ENCODE measurements at places on chromosomes 12 and 14. TPM values are rescaled to one million over a fixed set of nuclear protein-coding genes. Genes with fewer than 3 reads are reported as not detected.
A peak's percentile ranks its signal among the peaks of the same experiment; 100 is the strongest.

DNA sequence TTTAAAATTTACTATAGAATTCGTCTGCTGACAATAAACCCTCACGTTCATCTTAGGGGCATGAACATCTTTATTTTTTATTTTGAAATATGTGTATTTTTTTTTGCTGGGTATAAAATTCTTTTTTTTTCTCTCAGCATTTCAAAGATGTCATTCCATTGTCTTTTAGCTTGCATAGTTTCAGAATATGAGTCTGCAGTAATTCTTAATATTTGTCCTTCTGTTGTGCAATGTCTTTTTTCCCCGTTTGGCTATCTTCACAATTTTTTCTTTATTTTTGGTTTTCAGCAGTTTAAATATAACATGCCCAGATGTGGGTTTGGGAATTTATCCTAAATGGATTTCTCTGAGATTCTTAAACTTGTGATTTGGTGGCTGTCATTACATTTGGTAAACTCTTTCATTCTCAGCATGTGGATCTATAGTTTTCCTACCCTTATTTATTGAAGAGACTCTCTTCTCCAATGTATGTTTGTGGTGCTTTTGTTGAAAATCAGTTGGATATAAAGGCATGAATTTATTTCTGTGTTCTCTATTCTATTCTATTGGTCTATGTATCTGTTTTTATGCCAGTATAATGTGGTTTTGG lies 37.8 kb upstream of the PLBD1 start:
- no peak for DNase-seq
- H3K27ac ChIP-seq: no peak overlapping the region
- no peaks in the 10 kb centered on the region for H3K4me1 ChIP-seq

- no peaks in the 10 kb centered on the region for H3K4me1 ChIP-seq
- H3K27ac ChIP-seq: no peak overlapping the region
- no peak overlapping the region for H3K4me3 ChIP-seq
- no peaks in the 10 kb centered on the region for H3K36me3 ChIP-seq
- peak; percentile 89 for DNase-seq
These were observed 30.2 kb downstream of the PEX5 start for GRCh38 chr12:7219599-7220243.

GRCh38 chr12:19432309-19433170 lies 6.8 kb upstream of the AEBP2 start:
- no peak overlapping the region for H3K27ac ChIP-seq
- no peaks in the 10 kb centered on the region for H3K36me3 ChIP-seq
- no peak for DNase-seq
- no peaks in the 10 kb centered on the region for H3K4me1 ChIP-seq
- H3K27me3 ChIP-seq: no peaks in the 10 kb centered on the region
- no peak overlapping the region for H3K4me3 ChIP-seq

DNA sequence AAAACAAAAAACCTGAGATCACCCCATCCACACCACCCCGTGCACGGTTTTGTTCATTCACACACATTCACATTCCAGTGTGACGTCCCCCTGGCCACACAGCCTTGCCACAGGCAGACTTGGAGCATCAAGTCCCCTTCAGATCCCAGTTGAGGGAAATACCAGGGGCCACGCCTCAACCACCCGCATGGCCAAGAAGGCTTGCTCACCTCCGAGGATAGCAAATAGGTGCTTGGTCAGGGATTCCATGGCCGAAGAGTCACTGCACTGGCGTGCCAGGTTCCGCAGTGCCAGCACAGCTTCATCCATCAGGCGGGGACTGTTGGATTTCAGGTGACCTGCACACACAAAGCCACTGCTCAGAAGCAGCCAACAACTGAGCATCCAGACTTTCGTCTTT lies 19.0 kb downstream of the GCN1 start:
- no peak for DNase-seq
- H3K27ac ChIP-seq: no peak overlapping the region
- no peaks in the 10 kb centered on the region for H3K27me3 ChIP-seq
- H3K4me1 ChIP-seq: no peaks in the 10 kb centered on the region
- H3K4me3 ChIP-seq: no peak overlapping the region

DNA sequence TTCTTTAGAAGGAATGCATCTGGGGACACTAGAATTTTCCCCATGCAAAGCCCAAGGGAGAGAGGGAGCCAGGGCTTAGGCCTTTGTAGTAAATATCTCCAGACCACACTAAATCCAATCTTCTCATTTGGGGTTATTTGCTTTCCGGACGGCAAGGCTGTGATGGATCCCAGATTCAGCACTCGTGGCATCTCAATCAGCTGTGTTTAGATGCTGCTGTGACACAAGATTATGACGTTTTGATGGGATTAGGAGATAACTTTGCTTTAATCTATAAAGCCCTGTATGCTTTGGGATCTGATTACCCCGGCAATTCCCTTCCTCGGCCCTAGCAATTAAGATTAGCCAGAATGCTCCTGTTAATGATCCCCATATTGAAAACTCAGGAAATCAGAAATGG lies 686.7 kb upstream of the TBX3 start:
- no peaks in the 10 kb centered on the region for H3K36me3 ChIP-seq
- H3K4me1 ChIP-seq: peaks cover 7% of the 10 kb centered on the region
- H3K27ac ChIP-seq: no peak overlapping the region
- DNase-seq: no peak
- no peak overlapping the region for H3K4me3 ChIP-seq

- H3K27me3 ChIP-seq: peaks cover 38% of the 10 kb centered on the region
- H3K4me1 ChIP-seq: no peaks in the 10 kb centered on the region
- no peaks in the 10 kb centered on the region for H3K36me3 ChIP-seq
- DNase-seq: peak; percentile 55
These were observed at the start of gene C12orf42 for GRCh38 chr12:103495469-103496456. Gene C12orf42, minus strand, starts transcription at chr12:103495968. Its CDS starts 17,542 bp downstream, at chr12:103478426.

- DNase-seq: no peak
- H3K4me3 ChIP-seq: no peak overlapping the region
- H3K4me1 ChIP-seq: no peaks in the 10 kb centered on the region
- H3K27ac ChIP-seq: no peak overlapping the region
These were observed 16.5 kb downstream of the SIX1 start for GRCh38 chr14:60632777-60633176.

DNA sequence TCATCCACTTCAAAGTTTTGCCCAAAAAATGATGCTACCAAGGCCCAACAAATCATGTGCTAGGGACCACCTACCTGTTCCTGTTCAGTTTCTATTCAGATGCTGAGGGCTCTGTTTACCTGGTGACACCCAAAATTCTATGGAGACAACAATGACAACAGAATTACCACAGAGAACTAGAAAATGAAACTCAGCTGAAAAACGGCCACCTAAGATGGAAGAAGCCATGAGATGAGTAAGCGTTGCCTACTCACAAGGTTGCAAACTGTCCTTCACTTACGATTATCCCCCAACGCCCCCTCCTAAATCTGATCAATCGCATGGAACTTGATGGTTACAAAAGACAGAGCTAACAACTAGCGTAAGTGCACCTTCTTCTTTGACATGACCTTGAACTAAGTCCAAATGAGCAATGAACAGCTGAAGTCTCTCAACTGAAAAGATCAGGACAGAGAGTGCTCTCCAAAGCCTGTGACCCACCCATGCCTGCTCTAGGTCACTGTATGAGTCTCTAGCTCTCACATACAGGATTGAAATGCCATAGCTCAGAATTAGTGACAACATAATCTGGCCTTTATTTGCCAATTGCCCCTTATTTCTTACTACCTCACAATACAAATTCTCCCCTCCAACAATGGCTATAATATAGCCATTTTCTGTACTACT lies at the start of gene RNASE11:
RNASE11 (minus strand) TSS at position 513 of the 666 bp plus-strand sequence.
- H3K27ac ChIP-seq: no peak within 1 kb of the TSS
- no peaks in the 10 kb centered on the region for H3K36me3 ChIP-seq

- H3K36me3 ChIP-seq: peaks cover 3% of the 10 kb centered on the region
- H3K4me3 ChIP-seq: peak overlapping the region; percentile 52
- peak overlapping the region; percentile 32 for H3K27ac ChIP-seq
- H3K27me3 ChIP-seq: no peaks in the 10 kb centered on the region
- DNase-seq: peak; percentile 67
These were observed 700 bp downstream of the SLC35E3 start for GRCh38 chr12:68746572-68747180.

- no peaks in the 10 kb centered on the region for H3K4me1 ChIP-seq
- peak overlapping the region; percentile 48 for H3K4me3 ChIP-seq
- H3K36me3 ChIP-seq: peaks cover 21% of the 10 kb centered on the region
- DNase-seq: no peak
- H3K27ac ChIP-seq: peak overlapping the region; percentile 78
These were observed 554 bp upstream of the TSPAN31 start for GRCh38 chr12:57744194-57744776.

DNA sequence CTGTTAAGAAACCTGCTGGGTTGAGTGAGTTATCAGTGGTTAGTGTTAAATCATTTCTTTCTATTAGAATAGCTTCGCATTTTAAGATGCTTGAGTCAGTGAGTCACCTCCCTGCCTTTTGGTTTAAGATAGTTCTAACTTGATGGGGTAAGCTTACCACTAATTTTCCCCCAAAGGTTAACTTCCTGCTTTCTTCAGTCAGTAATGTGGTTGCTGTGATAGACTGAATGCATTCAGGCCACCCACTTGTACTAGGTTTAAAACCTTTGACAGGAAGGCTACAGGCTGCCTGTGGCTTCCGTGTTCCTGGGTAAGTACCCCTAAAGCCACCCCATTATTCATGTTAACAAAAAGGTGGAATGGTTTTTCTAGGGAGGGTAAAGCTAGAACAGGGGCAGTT lies 25.3 kb downstream of the CLEC2A start:
- H3K36me3 ChIP-seq: no peaks in the 10 kb centered on the region
- H3K27me3 ChIP-seq: no peaks in the 10 kb centered on the region
- H3K4me1 ChIP-seq: no peaks in the 10 kb centered on the region
- H3K27ac ChIP-seq: no peak overlapping the region

LPAR5 gene
- 0.71 TPM for total RNA-seq

DPY19L2 gene
- 25.9 TPM for total RNA-seq

TTC9 gene
- total RNA-seq: 2.0 TPM

CELA1 gene
- total RNA-seq: not detected

TAS2R7 gene
- total RNA-seq: not detected

Measured in cardiac muscle cell (in vitro differentiated cells and primary cell).